ENCODE measurements at places on chromosomes 13 and 19. TPM values are rescaled to one million over a fixed set of nuclear protein-coding genes. Genes with fewer than 3 reads are reported as not detected.

ENOX1 gene
- total RNA-seq: 0.09 TPM

DNA sequence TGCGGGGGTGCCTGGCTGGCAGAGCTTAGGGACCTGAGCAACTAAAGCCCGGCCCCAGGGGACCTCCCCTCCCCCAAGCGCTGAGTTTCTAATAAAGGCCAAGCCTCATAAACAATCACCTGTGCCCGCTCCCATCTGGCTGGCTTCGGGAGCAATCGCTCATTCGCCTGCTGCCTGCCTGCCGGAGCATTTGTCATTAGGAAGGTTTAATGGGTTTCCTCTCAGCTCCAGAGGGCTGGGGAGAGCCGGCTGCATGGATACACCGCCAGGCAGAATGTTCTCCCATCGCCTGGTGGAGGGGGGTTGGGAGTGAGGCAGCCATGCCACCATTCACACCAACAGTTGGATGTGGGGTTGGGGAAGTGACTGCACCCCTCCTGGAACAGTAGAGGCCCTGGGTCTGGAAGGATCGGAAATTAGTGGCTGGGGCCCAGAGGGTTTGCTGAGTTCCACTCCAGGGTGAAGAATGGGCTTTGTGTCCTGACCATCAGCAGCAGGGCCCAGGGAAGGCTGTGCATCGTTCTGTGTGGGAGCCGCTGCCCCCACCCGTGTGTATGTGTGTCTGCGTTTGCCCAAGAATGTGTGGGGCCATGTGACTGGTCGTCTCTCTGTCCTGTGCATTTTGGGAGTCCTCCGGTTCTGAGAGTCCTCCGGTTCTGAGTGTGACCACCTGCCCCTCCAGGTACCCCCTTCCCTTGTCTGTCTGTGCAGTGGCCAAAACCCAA lies 15.3 kb downstream of the PIN1 start:
- DNase-seq: no peak
- H3K4me1 ChIP-seq: peaks cover 26% of the 10 kb centered on the region
- no peak overlapping the region for H3K4me3 ChIP-seq
- H3K27ac ChIP-seq: no peak overlapping the region
- H3K36me3 ChIP-seq: peaks cover 5% of the 10 kb centered on the region
- no peaks in the 10 kb centered on the region for H3K27me3 ChIP-seq

DNA sequence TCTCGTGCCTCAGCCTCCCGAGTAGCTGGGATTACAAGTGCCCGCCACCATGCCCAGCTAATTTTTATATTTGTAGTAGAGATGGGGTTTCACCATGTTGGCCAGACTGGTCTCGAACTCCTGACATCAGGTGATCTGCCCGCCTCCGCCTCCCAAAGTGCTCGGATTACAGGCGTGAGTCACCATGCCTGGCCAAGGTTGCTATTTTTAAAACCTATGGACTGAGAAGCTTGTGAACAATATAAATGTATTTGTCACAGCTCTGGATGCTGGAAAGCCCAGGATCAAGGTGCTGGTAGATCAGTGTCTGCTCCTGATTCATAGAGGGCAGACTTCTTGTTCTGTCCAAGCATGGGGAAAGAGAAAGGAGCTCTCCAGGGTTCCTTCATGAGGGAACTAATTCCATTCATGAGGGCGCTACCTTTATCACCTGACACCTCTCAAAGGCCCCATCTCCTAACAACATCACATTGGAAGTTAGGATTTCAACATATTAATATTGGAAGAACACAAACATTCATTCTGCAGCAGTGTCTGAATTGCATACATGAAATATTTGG lies 16.1 kb downstream of the CARD8 start:
- peak overlapping the region; percentile 64 for H3K27ac ChIP-seq
- H3K4me3 ChIP-seq: no peak overlapping the region
- peaks cover 56% of the 10 kb centered on the region for H3K36me3 ChIP-seq
- no peaks in the 10 kb centered on the region for H3K27me3 ChIP-seq
- peaks cover 36% of the 10 kb centered on the region for H3K4me1 ChIP-seq

DNA sequence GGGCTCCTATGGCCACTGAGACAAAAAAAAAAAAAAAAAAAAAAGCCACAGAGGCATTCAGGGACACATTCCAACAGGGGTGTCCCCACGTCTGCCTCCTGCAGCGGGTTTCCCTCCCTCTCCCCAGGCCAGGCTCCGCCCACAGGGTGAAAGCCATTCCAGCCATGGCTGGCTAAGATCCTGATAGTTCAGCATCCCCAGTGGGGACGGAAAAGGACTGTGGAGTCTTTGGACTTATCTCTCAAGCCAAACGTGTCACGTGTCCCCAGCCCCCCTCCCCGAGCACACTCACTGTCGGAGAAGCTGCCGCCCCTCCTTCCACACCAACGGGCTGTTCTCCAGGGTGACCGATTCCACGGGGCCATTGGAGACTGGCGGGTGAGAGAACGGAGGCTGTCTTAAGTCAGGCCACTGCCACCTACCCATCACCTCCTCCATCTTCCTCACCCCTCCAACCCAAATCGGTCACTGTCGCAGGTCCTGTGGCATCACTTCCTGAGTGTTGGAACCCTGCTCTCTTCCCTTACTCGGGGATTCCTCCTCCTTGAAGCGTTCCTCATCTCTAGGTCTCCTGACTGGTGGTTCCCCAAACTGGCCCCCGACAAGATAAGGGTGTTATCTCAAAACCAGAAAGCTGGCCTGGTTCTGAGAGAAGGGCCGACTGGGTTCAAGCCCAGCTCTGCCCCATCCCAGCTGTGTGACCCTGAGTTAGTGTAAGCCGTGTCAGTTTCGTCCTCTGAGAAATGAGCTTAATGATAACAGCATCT lies 9.1 kb upstream of the FKRP start:
- peaks cover 19% of the 10 kb centered on the region for H3K4me1 ChIP-seq
- no peaks in the 10 kb centered on the region for H3K27me3 ChIP-seq
- no peak overlapping the region for H3K27ac ChIP-seq
- no peak overlapping the region for H3K4me3 ChIP-seq

DNA sequence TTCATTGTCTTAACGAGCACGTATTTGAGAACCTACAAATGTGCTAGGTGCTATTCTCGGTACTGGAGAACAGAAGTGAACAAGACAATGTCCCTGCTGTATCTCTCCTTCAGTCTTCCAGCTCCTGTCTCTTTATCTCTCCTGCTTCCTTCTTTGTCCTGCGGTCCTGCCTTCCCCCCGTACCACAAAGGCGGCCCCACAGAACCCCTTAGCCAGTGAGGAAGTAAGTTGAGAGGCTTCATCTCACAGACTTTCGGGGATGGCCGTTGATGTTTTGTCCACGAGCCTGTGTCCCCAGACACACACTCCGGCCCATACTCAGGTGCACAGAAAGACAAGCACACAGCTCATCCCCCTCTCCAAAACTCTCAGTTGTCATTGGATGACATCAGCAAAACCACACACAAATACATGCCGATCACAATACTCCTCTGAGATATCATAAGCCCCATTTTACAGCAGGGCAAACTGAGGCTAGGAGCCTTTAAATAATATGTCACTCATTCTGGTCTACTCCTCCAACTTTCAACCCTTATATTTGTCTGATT lies 507 bp upstream of the SWSAP1 start:
- no peak overlapping the region for H3K27ac ChIP-seq
- H3K4me3 ChIP-seq: no peak overlapping the region
- H3K27me3 ChIP-seq: no peaks in the 10 kb centered on the region
- H3K4me1 ChIP-seq: peaks cover 30% of the 10 kb centered on the region

DNA sequence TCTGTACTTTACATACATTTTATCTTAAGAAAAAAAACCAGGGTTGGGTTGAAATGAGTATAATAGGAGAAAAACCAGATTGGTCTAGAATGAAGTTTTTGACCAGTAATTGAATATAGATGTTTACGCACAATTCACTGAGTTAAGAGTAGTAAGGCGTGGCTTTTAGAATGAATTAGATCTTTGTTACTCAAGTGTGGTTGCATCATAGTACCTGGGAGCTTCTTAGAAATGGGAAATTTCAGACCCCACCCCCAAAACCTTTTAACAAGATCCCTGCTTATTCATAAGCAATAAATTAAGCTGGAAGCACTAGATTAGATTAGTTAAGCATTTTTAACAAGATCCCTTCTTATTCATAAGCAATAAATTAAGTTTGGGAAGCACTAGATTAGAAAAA lies 28.7 kb upstream of the LMO7 start:
- no peaks in the 10 kb centered on the region for H3K27me3 ChIP-seq
- peaks cover 6% of the 10 kb centered on the region for H3K36me3 ChIP-seq
- DNase-seq: no peak

DNA sequence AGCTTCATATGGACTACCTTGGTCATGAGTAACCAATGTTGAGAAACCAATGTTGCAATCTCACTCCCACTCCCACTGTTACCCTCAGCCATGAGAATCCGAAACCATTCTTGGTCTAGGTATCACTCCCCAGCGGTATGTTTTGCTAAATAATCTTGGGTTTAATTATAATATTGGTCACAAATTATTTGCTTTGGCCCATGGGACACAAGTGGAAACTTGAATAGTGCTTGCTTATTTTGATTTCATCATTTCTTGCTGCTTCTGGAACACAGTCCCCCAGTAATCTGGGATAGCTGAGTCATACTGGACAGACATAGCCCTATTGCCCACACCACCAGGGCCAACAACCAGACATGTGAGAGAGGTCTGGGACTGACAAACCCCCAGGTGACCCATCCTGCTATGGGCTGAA lies 171.6 kb upstream of the IPO5 start:
- no peaks in the 10 kb centered on the region for H3K4me1 ChIP-seq
- peaks cover 4% of the 10 kb centered on the region for H3K27me3 ChIP-seq
- H3K36me3 ChIP-seq: no peaks in the 10 kb centered on the region

GRCh38 chr19:30685426-30686000 lies 313.3 kb downstream of the ZNF536 start:
- DNase-seq: no peak
- no peaks in the 10 kb centered on the region for H3K36me3 ChIP-seq
- no peak overlapping the region for H3K27ac ChIP-seq
- H3K4me3 ChIP-seq: no peak overlapping the region

GRCh38 chr13:105816994-105817393 lies 718.5 kb downstream of the EFNB2 start:
- no peak overlapping the region for H3K27ac ChIP-seq
- no peak overlapping the region for H3K4me3 ChIP-seq
- no peak for DNase-seq
- no peaks in the 10 kb centered on the region for H3K4me1 ChIP-seq

ZNF709 gene
- total RNA-seq: 1.6 TPM

ZNF382 gene
- 10.1 TPM for total RNA-seq

ZNF677 gene
- total RNA-seq: 8.7 TPM

GJB6 gene
- 2.3 TPM for total RNA-seq

GRCh38 chr19:27652281-27652680 lies 1560.7 kb downstream of the UQCRFS1 start:
- no peak overlapping the region for H3K4me3 ChIP-seq
- DNase-seq: no peak
- H3K27ac ChIP-seq: no peak overlapping the region
- no peaks in the 10 kb centered on the region for H3K4me1 ChIP-seq

GPC6 gene
- total RNA-seq: not detected

- no peaks in the 10 kb centered on the region for H3K4me1 ChIP-seq
- no peak overlapping the region for H3K27ac ChIP-seq
- H3K4me3 ChIP-seq: no peak overlapping the region
- H3K36me3 ChIP-seq: no peaks in the 10 kb centered on the region
These were observed 43.9 kb upstream of the TSC22D1 start for GRCh38 chr13:44620057-44620456.

DNA sequence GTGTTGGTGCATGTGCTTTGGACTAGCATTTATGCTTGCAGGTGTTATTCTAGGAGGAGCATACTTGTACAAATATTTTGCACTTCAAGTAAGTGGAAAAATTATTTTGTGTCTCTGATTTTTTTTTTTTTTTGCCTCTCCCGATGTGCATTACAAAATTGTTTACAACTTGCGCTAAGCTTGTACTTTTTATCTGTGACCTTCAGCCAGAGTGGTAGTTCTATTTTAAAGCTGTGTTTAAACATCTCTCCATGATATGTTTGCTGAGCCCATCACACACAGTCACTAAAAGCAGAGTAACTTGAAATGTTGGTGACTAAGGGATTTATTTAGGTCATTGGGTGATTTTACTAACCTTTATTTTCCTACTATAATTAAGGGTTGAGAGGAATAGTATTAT lies 20.8 kb downstream of the ITM2B start:
- no peak for DNase-seq
- peaks cover 63% of the 10 kb centered on the region for H3K4me1 ChIP-seq
- H3K27ac ChIP-seq: peak overlapping the region; percentile 6

ZNF844 gene
- total RNA-seq: 3.8 TPM

GRCh38 chr13:81058211-81058915 lies 717.4 kb upstream of the SPRY2 start:
- H3K4me1 ChIP-seq: no peaks in the 10 kb centered on the region
- DNase-seq: no peak
- H3K27me3 ChIP-seq: no peaks in the 10 kb centered on the region
- no peaks in the 10 kb centered on the region for H3K36me3 ChIP-seq
- no peak overlapping the region for H3K4me3 ChIP-seq

P2RY11 gene
- 62.1 TPM for total RNA-seq

DNA sequence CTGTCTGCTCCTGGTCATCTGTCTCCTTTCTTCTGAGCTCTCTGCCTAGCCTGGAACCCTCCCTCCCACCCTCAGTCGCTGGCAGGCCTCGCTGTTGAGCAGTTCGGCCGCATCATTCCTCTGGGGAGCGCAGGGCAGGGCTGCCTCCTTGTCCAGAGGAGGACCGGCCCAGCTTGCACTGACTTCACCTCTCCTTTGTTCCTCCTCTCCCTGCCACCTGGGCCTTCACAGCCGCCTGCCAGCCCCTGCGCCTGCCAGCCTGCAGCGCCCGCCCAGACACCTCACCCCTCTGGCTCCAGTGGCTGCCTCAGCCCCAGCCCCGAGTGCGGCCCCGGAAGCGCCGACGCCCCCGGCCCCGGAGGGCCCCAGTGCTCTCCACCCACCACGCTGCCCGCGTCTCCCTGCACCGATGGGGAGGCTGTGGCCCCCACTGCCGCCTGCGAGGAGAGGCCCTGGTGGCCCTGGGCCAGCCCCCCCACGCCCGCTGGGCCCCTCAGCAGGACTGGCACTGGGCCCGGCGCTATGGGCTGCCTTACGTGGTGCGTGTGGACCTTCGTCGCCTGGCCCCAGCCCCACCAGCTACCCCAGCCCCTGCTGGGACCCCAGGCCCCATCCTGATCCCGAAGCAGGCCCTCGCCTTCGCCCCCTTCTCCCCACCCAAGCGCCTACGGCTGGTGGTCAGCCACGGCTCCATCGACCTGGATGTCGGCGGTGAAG lies 7.2 kb downstream of the KMT5C start:
- DNase-seq: no peak
- H3K36me3 ChIP-seq: peaks cover 16% of the 10 kb centered on the region
- peaks cover 16% of the 10 kb centered on the region for H3K27me3 ChIP-seq
- H3K27ac ChIP-seq: no peak overlapping the region
- no peak overlapping the region for H3K4me3 ChIP-seq

NCR1 gene
- total RNA-seq: 0.58 TPM

DNA sequence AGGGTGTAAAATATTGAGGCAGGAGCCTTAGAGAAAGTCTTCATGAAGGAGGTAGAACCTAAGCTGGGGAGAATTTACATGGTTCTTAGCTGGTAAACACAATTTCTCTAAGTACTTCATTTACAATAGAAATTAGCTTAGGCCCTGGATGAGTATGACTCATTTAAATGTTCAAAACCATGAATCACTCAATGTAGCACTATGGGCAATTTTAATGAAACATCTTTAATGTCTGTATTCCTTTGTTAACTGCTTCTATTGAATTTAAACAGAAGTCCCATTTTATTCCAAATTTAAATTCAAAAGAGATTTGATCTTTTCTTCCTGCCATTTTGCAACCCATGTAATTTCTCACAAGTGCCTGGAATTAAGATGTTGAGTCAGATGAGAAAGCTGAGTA lies 252.1 kb downstream of the RFC3 start:
- no peaks in the 10 kb centered on the region for H3K4me1 ChIP-seq
- no peaks in the 10 kb centered on the region for H3K36me3 ChIP-seq
- DNase-seq: no peak
- no peak overlapping the region for H3K27ac ChIP-seq
- no peaks in the 10 kb centered on the region for H3K27me3 ChIP-seq

- peak; percentile 7 for DNase-seq
- H3K27ac ChIP-seq: no peak overlapping the region
- H3K27me3 ChIP-seq: peaks cover 26% of the 10 kb centered on the region
- H3K4me1 ChIP-seq: no peaks in the 10 kb centered on the region
These were observed 17.9 kb upstream of the OR10H5 start for GRCh38 chr19:15769586-15769985.
